ENCODE measurements at places on chromosomes 5 and 9.

DNA sequence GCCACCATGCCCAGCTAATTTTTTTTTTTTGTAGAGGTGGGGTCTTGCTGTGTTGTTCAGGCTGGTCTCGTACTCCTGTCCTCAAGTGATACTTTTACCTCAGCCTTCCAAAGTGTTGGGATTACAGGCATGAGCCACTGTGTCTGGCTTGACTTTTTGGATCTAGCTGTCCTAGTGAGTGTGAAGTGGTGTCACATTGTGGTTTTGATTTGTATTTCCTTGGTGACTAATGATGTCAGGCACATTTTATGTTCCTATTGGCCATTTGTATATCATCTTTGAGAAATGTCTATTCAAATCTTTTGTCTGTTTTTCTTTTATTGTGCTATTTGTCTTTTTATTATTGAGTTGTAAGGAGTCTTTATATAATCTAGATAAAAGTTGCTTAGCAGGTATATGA, 53.5 kb upstream of the MCCC2 start:
- no peak for DNase-seq

DNA sequence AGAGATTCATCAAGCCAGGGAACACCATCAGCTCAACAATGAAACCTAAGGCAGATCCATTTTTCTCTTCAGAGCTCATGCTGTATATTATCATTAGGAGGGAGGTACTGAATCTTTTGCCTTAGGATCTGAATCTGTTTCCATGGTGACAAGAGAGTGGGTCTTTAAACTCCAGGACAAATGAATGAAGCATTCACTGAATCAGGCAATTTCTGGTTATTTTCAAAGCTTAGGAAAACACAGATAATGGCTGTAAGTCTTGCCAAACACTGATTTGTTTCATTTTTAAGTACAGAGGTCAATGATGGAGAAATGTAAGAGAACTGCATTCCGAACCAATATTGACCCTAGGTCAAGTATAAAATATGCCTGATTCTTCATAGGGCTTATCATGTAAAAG, 84.9 kb downstream of the GNA14 start:
- no peak for DNase-seq

GRCh38 chr5:57002959-57003485, 51.1 kb upstream of the MIER3 start:
- DNase-seq, result no peak

DNA sequence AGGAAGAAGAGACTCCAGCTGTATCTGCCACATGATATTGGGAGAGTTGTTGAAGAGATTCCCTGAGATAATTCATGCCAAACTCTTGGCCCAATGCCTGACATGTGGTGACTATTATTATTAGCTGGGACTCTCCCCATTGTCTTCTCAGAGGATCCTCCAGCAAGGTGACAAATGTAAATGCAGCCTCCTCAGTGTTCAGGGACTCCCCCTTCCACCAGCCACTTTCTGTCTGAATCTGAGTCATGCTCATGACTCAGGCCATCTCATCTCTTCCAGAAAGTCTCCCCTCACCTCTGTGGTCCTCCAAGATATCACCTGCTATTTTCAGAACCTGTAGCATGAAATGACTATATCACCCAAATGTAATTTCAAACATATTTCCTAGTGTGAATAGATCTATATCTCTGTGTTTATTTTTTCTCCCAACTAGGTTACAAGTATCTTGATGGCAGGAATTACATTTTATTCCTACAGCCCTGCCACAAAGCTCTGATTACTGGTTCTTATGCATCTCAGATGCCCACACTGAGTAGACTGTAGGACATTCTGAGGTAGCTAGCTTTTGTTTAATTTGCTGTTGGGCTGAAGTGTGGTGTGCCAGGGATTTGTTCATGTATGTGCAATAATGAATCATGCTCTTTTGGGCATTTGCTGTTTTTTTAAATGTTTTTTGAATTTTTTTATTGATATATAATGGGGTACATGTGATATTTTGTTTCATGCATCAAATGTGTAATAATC, 126.6 kb upstream of the IL12B start:
- no peak for DNase-seq

GRCh38 chr9:68626526-68626925, 78.5 kb upstream of the PIP5K1B start:
- no peak for DNase-seq

DNA sequence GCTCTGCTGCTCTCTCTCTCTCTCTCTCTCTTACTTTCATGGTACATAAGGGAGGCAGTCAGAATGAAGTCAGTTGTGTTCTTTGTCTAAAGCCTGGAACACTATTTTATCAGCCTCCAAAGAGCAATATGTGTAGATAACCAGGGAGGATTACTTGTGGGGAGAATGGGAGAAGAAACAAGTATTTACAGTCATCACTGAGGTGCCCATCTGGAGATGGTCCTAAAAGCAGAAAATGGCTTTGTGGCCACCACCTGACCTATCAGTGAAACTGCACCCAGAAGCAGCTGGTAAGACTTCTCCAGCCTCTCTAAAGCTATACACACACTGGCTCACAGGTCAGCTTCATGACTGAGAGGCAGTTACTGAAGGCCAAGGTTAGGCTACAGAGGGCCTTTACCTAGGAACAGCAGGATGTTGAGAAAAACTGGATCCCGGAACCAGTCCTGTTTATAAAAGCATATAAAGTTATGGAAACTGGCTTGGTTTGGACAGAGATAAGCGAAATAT, 75.1 kb downstream of the MRPS27 start:
- no peak for DNase-seq

- no peak for DNase-seq
Observed at GRCh38 chr5:147430628-147431027, 79.2 kb downstream of the DPYSL3 start.

GRCh38 chr5:89042746-89043145, 159.8 kb upstream of the MEF2C start:
- DNase-seq, result no peak

GRCh38 chr5:79111960-79112702, 522 bp downstream of the BHMT start:
- DNase-seq, result no peak

DNA sequence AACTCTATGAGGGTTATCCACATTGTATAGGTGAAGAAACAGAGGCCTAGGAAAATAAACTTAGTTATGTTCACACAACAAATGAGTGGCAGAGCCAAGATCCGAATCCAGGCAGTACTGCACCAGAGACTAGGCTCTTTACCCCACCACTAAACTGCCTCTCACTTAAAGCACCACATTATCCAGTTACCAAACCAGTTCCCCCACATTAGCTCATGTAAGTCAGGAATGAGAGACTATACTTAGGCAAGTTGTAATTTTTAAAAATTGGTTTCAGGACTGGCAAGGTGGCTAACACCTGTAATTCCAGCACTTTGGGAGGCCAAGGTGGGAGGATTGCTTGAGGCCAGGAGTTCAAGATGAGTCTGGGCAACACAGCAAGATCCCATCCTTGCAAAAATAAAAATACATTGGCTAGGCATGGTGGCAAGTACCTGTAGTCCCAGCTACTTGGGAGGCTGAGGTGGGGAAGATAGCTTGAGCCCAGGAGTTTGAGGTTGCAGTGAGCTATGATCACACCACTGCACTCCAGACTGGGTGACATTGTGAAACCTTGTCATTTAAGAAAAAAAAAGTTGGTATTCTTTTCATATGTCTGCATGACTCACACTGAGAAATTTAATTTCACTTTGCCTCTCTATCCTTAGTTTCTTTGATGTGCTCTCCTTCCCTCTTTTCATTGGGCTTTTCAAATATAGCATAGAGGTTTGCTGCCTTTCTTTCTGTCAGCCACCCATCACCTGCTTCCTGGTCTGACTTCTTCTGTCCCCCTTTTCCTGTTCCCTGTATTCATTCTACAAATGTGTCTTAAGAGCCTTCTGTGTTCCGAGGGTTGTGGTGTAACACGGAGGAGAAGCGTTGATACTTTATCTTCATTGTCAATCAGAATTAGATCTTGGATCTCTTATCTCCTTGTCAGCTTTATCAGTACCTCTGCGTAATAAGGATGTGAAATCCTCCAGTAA, 64.7 kb downstream of the ERMP1 start:
- DNase-seq, result no peak

DNA sequence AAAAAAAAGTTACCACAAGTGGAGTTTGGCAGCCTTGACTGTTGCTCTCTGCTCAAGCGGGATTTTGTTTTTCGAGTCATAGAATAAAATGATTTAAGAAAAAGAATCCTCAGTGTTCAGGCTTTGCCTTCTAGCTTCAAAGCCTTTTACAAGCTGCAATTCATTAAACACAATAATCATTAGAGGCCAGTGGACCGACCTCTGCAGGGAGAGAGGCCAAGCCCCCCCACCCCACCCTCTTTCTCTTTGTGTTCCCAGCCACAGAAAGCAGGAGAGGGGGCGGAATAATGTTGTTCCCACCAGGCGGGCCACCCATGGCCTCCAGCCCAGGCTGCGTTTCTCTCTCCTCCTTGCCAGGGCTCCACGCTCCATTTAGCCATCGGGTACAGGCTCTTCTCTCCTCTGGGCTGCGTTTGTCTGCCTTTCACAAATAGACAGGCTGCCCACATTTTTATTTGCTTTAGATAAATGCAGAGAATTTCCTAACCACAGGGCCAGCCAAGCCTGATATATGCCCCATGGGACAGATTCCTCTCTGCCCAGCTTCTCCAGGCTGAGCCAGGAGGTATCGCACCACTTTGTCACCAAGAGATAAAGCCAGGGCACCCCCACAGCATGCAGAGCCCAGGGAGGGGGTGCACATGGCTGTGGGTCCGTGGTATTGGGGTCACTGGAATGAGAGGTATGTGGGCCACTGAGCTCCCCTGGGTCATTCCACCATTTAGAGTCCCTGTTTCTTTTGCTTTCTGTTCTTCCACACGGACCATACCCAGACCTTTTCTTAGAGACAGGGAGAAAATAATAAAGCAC, 318.8 kb downstream of the PIK3R1 start:
- no peak for DNase-seq

GRCh38 chr9:98610711-98611110, 98.0 kb downstream of the GABBR2 start:
- no peak for DNase-seq

DNA sequence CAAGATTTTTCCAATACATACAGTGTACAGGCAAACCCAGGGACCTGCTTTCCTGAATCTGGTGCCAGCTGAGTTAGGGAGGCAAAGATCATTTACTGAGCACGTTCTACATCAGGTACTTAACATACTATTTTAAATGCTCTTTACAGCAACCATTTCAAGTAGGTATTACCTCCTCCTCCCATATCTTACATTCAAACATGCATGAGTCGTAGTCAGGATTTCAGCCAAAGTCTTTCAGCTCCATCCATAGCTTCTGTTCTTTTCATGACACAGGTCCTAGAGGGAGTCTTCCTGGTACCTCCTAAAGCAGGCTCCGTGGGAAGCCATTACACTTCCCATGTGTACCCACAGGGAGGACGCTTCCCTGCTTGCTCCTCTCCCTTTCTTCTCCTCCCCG, 11.7 kb downstream of the KCNV2 start:
- DNase-seq, result no peak

- DNase-seq, result no peak
Observed at GRCh38 chr5:74044936-74045335, 418.9 kb downstream of the ARHGEF28 start.

GRCh38 chr9:123654994-123655637, 274.8 kb downstream of the DENND1A start:
- no peak for DNase-seq

DNA sequence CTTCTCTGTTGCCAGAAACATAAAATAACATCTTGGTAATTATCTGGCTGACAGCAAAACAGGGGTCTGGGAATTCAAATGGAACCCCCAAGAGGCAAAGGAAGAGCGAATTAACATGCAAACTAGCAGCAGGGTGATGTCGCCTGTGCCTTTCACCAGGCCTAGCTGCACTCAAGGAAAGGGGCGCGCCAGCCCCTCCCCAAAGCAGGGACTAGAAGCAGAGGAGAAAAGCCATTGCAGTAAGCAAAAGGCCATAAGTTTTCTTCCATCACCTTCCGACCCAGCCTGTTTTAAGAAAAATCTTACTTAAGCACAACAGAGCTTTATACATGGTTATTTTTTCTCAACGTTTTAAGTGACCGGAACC, 539 bp downstream of the POC5 start:
- DNase-seq, result no peak

DNA sequence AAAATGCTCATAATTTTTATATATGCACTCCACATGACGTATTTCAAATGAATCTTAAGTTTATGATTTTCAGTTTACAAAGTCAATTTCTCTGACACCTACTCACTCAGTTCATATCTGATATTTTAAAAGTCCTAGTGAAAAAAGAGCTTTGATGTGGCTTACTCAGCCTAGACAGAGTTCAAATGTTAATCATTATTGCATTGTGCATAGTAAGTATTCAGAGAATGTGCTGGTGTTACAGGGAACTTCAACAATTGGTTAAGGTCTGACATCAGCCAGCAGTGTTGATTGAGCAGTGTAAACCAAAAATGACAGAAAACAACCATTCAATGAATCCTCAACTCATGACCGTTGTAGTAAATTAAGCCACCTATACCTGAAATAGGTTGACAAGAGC, 147.2 kb upstream of the LHFPL2 start:
- no peak for DNase-seq

- DNase-seq, result no peak
Observed at GRCh38 chr5:80453366-80453765, 34.5 kb upstream of the FAM151B start.

GRCh38 chr5:72837524-72838096, 21.1 kb downstream of the TNPO1 start:
- no peak for DNase-seq

DNA sequence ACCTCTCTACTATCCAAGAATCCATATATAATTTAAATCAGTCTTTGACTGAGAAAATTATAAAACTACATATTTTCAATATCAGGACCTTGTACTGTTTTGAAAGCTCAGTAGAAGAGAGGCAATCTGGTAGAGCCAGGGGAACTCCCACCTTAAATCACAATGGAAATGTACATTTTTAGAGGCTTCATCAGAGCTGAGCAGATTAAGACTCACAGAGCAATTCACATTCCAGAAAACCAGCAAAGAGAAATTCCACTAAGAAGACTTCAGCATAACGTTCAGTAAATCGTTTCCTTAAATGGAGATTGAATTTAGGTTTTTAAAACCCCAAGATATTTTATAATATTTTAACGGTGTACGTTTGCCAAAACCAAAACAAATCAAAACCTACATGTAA, 227.8 kb upstream of the TRPM3 start:
- DNase-seq, result no peak

GRCh38 chr5:448061-448765, 5.2 kb downstream of the EXOC3 start:
- peak; percentile 70 for DNase-seq

GRCh38 chr9:90998573-90998972, 197.0 kb downstream of the SYK start:
- no peak for DNase-seq

- DNase-seq, result no peak
Observed at GRCh38 chr9:98150164-98150563, 31.1 kb upstream of the TRIM14 start.

GRCh38 chr9:89811886-89812450, 207.2 kb downstream of the GADD45G start:
- DNase-seq, result no peak

All from CD4-positive, alpha-beta T cell treated with Interleukin-15 for 1 hour (primary cell).